ENCODE measurements at places on chromosomes 4 and X.

DNA sequence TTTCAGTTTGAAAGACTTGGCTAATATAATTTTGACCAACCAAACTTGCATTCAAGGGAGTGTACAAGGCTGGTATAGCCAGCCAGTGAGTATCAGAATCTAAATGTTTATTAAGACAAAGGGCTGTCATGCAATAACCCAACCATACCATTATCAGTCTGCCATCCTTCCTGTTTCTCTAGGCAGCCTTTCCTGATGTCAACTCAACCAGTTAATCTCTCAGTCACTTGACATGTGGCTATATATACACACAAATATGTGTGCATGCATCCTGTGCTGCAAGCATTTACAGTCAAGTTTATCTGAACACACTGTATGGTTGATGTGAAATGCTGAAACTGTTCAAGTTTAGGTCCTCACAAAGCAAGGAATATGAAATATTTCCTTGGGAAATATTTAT lies 17.2 kb downstream of the BTK start:
- DNase-seq: no peak

DNA sequence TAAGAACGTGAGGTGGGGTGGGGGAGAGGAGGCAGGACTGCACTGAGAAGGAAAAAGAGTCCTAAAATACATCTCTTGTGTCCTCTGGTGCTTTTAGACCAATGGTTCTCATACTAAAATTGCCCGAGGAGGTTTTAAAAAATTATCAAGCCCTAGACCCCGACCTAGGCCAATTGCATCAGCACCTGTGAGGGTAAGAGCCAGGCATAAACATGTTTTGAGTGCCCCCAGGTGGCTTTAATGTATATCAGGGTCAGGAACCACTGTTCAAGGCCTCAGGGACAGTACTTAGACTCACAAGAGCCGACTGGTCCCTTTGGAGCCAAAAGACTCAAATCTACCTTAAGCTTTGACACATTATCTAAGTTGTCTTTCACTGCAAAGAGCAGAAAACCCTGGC lies 37.5 kb upstream of the TMEM150C start:
- DNase-seq: no peak

- no peak for DNase-seq
These were observed 1.8 kb downstream of the PROM1 start for GRCh38 chr4:16082041-16082425.

- no peak for DNase-seq
These were observed 10.9 kb upstream of the HSFX1 start for GRCh38 chrX:149762696-149763614.

- no peak for DNase-seq
These were observed 387.3 kb upstream of the ADGRL3 start for GRCh38 chr4:60812811-60813210.

- no peak for DNase-seq
These were observed 131.3 kb downstream of the MAB21L2 start for GRCh38 chr4:150713251-150713650.

- no peak for DNase-seq
These were observed 256.7 kb upstream of the GNPDA2 start for GRCh38 chr4:44983083-44983482.

GRCh38 chrX:11406109-11406765 lies 113.0 kb downstream of the AMELX start:
- DNase-seq: no peak

GRCh38 chr4:32752962-32753361 lies 2032.8 kb downstream of the PCDH7 start:
- DNase-seq: no peak

DNA sequence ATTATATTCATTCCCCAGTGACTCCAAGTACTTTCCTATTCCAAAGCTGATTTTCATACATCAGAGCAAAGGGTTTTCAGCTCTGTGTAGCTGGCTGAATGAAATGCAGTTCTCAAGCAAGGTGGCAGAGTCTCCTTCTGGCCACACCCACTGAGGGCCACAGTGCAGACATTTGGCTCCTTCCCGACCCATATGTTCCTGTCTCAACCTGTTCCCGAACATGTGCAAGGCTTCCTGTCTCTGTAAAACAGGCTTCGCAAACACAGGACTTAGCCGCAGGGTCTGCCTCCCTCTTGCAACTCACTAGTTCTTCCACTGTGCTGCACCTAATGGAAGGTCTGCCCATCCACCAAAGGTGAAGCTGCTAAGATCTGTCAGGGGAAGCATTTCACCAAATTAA lies 249.2 kb downstream of the MID1IP1 start:
- DNase-seq: no peak

GRCh38 chr4:30436394-30436793 lies 283.8 kb upstream of the PCDH7 start:
- DNase-seq: no peak

DNA sequence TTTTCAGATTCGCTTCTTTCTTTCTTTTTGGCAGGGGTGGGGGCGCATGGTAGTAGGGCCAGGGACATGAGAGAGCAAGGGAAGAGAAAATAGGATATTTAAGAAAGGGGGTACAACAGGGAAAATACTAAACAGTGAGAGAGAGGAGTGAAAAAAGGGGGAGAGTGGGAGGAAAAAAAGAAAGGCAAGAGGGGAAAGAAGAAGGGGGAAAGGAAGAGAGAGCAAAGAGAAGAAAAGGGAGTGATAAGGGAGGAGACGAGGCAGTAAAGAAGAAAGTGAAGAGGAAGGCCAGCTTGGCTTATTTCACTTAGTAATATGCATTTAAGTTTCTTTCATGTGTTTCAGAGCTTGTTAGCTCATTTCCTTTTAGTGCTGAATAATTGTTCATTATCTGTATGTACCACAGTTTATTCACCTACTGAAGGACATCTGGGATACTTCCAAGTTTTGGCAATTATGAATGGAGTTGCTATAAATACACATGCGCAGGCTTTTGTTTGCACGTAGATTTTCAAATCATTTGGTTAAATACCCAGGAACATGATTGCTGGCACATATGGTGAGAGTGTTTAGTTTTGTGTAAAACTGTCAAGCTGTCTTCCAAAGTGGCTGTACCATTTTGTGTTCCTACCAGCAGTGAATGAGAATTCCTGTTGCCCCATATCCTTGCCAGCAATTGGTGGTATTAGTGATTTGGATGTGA lies 37.3 kb downstream of the CASP6 start:
- no peak for DNase-seq

DNA sequence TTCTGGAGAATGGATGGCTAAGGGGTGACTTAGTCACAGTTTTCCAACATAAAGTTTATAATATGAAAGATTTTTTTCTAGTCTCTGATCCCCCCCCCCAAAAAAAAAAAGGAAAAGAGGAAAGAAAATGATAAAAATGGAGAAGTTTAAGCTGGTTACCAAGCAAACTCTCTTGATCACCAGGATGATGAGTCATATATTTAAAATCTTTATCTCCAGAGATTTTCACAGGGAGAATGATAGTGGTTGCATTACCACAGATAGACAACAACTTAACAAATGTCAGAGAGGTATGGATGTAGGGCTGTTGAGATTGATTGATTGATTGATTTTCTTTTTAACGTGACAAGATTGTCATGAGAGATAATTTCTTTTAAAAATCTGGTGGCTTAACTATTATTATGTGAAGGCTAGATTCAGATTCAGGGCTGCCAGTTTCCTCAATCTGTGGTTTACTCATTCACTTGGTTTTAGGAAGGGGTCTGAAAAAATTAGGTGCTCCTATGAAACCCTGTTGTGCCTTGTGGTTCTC lies 13.3 kb upstream of the TEX13C start:
- DNase-seq: no peak

DNA sequence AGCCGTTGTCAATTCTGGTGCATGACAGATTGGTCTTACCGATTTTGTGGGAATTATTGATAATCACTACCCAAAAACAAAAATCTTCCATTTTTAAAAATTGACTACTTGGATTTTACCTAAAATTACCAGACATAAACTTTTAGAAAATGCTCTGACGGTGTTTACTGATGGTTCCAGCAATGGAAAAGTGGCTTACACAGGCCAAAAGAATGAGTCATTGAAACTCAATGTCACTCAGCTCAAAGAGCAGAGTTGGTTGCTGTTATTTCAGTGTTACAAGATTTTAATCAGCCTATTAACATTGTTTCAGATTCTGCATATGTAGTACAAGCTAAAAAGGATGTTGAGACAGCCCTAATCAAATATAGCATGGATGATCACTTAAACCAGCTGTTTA lies 23.0 kb upstream of the UGT2B17 start:
- DNase-seq: no peak

- DNase-seq: no peak
These were observed 34.6 kb downstream of the LIMCH1 start for GRCh38 chr4:41572516-41572915.
